Inflammatory macrophage (primary cell): ENCODE measurements at places on chromosomes 3 and 15.

- DNase-seq: no peak
Measured at GRCh38 chr3:50167069-50167840, 12.1 kb downstream of the SEMA3F start.

GRCh38 chr15:56767315-56767714 is 34.0 kb upstream of the ZNF280D start:
- DNase-seq: no peak

GRCh38 chr3:70658513-70659310 is 346.3 kb upstream of the MDFIC2 start:
- no peak for DNase-seq

- peak; percentile 57 for DNase-seq
Measured at GRCh38 chr3:52670621-52671521, 14.8 kb downstream of the PBRM1 start.

DNA sequence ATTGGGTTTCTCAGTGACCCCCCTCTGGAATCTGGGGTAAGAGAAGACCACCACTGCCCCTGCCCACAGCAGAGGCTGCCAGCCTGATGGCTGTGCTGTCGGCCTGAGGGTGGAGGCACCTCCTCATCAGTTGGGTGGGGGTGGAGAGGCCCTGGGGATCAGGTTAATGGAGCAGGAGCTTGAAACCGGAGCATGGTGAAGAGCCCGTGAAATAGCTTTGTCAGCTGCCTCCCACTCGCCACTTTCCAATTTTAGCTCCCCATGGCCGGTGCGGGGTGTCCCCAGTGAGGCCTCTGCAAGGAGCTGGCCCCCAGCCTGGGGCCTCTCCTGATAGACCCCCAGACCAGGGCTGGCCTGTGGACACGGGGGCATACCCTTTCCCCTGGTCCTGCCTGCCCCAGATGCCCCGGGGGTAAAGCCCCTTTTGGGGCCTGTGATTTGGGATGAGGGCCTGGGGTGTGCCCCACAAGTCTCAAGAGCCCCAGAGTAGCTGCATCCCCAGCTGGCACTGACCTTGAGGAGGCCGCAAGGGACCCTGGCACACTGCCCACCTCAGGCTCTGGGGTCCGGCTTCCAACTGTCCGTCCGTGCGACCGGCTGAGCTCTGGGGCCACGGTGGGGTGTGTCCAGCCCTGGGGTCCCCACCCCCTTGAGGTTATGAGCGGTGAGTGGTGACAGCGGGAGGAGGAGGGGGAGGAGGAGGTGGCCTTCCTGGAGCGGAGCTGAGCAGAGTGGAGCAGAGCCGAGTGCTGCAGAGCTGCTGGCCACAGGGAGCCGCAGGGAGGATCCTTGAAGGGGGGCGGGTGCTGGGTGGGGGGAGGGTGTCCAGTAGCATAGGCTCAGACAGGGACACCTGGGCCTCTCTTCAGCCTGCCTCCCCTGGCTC is at the start of gene HHATL:
TSS of gene HHATL (minus strand) at position 733 of the 886 bp plus-strand sequence. CDS start 1,972 bp downstream, outside the sequence.
- no peak for DNase-seq

DNA sequence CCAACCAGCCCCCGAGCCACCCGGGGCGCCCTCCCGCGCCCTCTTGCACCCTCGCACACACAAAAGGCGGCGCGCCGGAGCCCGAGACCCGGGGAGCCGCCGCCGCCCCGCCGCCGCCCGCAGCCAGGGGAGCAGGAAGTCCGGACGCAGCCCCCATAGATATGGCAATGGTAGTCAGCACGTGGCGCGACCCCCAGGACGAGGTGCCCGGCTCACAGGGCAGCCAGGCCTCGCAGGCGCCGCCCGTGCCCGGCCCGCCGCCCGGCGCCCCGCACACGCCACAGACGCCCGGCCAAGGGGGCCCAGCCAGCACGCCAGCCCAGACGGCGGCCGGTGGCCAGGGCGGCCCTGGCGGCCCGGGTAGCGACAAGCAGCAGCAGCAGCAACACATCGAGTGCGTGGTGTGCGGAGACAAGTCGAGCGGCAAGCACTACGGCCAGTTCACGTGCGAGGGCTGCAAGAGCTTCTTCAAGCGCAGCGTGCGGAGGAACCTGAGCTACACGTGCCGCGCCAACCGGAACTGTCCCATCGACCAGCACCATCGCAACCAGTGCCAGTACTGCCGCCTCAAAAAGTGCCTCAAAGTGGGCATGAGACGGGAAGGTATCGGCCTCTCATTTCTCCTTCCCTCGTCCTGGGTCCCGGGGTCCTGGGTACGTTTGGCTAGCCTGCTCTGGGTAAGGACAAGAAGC is 1.6 kb downstream of the NR2F2 start:
- DNase-seq: no peak

DNA sequence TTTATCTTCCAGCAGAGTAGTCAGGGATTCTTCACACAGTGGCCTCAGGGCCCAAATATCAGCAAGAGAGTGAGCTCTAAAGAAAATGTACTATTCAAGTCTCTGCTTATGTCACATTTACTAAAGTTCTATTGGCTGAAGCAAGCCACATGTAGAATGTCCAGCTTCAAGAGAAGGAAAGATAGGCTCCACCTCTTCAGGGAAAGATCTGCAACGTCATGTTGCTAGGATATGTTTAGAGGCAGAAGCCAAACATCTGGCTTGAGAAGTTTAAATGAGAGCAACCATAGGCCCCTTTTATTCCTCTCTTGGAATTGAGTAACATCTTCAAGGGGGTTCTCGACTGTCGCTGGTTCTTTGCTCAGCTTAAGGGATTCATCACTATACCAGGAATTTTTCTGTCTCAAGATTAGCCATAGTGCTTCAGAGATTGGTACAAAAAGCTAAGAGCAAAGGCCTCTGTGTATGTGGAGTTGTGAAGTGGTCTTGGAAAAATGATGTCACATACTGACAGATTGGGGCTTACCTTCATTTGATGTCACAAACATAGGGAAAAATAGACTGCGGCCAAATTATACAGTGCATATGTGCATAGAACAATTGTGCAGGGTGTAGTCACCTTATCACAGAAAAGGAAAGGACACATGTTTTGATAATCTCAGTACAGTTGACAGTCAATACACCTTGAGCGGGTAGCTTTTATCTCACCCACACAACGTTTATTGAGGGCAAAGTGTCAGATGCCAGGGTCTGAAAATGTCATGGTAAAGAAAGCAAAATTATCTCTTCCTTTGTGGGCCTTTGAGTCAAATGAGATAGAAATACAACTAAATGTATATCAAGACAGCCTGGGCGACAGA is 11.3 kb upstream of the THRB start:
- no peak for DNase-seq

DNA sequence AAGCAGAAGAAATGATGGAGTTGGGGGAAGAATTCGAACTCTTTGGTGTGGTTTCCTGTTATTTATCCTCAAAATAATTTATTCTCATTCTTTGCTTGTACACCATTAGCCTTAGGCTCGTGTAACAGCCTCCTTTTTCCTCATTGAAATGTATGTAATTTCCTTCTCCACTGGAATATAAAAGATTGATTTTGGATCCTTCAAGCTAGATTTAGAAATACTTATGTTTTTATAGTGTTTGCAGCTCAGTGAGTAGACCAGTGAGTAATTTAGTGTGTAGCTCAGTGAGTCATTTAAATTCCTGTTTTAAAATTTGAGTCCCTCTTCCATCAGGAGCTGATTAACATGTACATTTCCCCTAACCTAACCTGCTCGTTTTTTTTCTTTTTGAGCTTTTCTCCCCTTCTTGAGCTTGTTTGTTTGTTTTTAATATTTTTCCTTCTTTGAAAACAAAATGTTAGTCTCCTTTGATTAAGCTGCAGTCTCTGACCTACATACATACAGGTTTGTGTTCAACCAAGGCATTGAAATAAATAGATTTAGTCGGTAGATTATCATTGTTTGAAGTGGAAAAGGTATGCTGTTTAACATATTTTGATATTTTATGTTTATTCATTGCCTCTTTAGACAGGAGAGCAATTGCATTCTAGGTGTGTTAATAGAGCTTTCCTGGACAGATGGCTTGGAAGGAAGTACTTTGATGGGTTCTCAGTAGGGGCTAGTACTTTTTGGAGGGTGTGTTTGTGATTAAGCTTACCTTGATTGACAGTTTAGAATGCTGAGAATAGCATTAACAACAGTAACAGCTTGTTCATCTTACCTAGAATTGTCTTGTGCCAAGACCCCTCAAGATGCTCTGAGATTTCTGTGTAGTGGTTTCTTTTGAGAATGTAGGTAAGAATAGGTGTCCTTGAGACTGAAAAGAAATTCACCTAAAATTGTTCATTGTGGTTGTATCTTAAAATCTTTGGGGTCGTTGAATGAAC is 5.9 kb downstream of the USP3 start:
- DNase-seq: no peak

DNA sequence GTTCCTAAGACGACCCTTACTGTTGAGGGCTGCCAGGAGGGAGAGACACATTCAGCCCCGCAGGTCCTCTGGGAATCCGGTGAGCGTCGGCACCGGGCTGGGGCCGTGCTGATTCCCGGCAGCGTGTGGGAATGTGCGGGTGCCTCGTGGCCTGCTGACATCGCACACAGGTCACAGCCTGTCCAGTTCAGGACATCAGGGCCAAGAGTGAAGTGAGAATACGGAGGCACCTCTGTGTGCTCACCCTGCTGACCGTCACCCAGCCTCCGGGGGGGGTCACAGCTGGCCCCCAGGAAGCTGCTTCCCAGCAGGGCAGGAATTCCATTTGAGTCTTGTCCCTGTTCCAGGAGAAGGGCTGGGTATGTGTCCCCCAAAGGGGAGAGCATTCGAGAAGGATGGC is 53.6 kb downstream of the PGPEP1L start:
- no peak for DNase-seq

GRCh38 chr3:58059349-58060321 is 51.4 kb downstream of the FLNB start:
- peak; percentile 16 for DNase-seq

- no peak for DNase-seq
Measured at GRCh38 chr3:32321095-32321790, 70.4 kb upstream of the CMTM7 start.

- DNase-seq: no peak
Measured at GRCh38 chr15:91710080-91710698, 143.3 kb upstream of the SLCO3A1 start.

DNA sequence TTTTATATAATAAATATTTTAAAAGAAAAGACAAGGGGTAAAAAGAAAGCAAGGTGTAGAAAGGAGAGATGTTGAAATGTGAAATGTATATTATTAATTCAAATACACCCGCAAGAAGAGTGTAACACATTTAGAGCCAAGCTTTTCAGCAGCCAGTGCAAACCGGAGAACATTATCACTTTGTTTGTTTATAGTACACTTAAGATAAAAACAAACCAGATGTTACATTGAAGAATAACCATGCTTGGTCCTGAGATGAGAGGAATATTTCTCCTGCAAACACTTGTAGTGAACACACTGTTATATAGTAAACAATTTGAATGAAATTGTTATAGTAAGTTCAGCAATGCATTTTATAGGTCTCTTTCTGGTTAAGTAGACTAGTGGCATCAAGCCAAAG is 1441.5 kb downstream of the OTOL1 start:
- DNase-seq: no peak

DNA sequence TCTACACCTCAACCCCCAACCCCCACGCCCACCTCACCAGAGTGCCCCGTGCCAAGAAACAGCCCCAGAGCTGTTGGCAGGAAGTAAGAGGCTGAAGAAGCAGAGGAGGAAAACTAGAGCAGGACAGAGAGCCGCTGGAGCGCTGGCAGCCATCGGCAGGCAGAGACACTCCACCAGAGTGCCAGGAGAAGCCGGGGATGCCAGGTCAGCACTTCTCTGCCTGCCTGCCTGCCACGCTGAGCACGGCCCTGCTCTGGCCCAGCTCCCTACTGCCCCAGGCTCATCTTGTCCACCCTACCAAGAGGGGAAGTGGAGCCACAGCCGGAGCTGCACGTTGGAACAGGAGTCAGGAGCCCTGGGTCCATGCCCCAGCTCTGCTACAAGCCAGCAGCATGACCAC is 29.7 kb downstream of the CACNA2D2 start:
- no peak for DNase-seq

DNA sequence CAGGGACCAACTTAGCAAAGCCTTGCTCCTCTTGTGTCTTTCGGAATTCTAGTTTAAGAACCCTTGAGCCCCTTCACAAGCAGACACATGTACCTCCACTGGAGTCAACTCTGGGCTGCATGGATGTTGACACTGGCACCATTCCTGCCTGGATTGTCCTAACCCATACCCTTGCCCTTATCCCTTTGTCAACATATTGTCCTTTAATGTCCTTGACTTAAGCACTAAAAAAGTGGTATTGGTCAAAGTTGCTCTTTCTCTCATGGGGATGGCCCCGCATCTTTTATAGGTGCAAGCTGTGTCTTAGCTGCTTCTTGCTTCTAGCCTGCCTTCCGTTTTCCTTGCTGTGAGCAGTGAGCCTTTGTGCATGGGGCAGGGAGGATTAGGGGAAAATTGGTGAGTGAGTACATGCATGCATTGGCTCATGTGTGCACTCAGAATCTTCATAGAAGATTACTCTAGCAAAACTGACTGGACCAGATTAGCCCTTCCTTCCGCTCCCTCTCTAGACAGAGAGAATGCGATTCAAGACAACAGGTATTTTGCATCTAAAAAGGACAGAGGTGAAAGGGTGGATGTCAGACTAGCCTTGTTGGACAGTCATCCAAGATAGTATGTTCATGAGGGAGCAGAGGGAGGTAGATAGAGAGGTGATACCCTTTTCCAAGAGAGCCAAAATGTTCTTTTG is 42.4 kb downstream of the TGFBR2 start:
- no peak for DNase-seq

- no peak for DNase-seq
Measured at GRCh38 chr3:113570158-113570557, 37.8 kb downstream of the SIDT1 start.

DNA sequence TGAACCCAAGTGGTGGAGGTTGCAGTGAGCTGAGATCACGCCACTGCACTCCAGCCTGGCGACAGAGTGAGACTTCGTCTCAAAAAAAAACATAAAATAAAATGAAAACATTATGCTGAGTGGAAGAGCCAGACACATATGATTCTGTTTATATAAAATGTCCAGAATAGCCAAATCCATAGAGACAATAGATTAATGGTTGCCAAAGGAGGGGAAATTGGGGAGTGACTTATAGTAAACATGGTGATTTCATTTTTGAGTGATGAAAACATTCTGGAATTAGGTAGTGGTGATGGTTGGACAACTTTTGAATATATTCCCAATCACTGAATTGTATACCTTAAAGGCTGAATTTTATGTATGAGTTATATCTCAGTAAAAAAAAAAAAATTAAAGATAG is 172.0 kb upstream of the BFSP2 start:
- DNase-seq: no peak

DNA sequence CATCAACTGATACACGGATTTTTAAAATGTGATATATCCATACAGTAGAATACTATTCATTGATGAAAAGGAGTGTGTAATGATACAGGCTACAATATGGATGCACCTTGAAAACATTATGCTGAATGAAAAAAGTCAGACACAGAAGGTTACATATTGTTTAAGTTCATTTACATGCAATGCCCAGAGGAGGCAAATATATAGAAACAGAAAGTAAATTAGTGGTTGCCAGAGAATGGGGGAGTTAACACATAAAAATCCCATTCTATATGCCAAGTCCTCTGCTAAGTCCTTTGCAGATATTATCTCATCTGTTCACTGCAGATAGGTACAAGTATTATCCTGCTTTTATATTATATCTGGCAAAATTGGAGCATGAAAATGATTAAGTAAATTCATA is 22.1 kb upstream of the CDIN1 start:
- no peak for DNase-seq

- peak; percentile 63 for DNase-seq
Measured at GRCh38 chr3:46629551-46630517, 17.5 kb downstream of the FAM240A start.
